Bronchial smooth muscle cell (primary cell): ENCODE measurements at places on chromosomes 13 and 19. TPM values are rescaled to one million over a fixed set of nuclear protein-coding genes. Genes with fewer than 3 reads are reported as not detected.

The TEX29 gene
- 0.17 and 0.32 TPM in 2 replicates for total RNA-seq

The PVR gene
- 13.9 and 14.7 TPM in 2 replicates for total RNA-seq

The RFPL4A gene
- not detected in 2 replicates for total RNA-seq

The OR7C1 gene
- total RNA-seq = not detected in 2 replicates

The CD320 gene
- total RNA-seq = 10.7 and 22.9 TPM in 2 replicates

The ZNF729 gene
- total RNA-seq = not detected in 2 replicates

The FPR3 gene
- total RNA-seq = not detected in 2 replicates

The IFI30 gene
- 9.5 and 35.3 TPM in 2 replicates for total RNA-seq

The TRPC4 gene
- total RNA-seq = 0.09 and 0.16 TPM in 2 replicates

The CYP4F3 gene
- under 0.01 TPM in 1 of 2 replicates, not detected in the other for total RNA-seq

The ZNF208 gene
- under 0.01 TPM in 1 of 2 replicates, not detected in the other for total RNA-seq

The TNFSF9 gene
- 0.09 and 0.63 TPM in 2 replicates for total RNA-seq

The C19orf81 gene
- not detected in 2 replicates for total RNA-seq

The ARRDC2 gene
- total RNA-seq = 4.6 and 6.1 TPM in 2 replicates

The CNFN gene
- not detected in 2 replicates for total RNA-seq

The ZNF723 gene
- not detected in 2 replicates for total RNA-seq

The HRC gene
- 0.09 TPM in 1 of 2 replicates, not detected in the other for total RNA-seq

The CGB2 gene
- total RNA-seq = not detected in 2 replicates

The SACS gene
- total RNA-seq = 70.0 and 98.3 TPM in 2 replicates

The LRRC4B gene
- total RNA-seq = under 0.01 and 0.94 TPM in 2 replicates

The B3GNT3 gene
- not detected in 2 replicates for total RNA-seq

The ZNF284 gene
- total RNA-seq = 3.3 TPM in 2 replicates

The OLFM4 gene
- not detected in 2 replicates for total RNA-seq

The NUMBL gene
- total RNA-seq = 24.6 and 70.8 TPM in 2 replicates

The CCL25 gene
- total RNA-seq = 0.16 TPM in 1 of 2 replicates, not detected in the other

The TUBA3C gene
- total RNA-seq = not detected in 2 replicates

The ZNF568 gene
- total RNA-seq = 23.3 and 24.7 TPM in 2 replicates

The CRB3 gene
- 0.09 and 0.16 TPM in 2 replicates for total RNA-seq

The SMIM44 gene
- total RNA-seq = not detected in 2 replicates

The MAB21L1 gene
- 0.86 and 3.0 TPM in 2 replicates for total RNA-seq

The MISP3 gene
- total RNA-seq = 0.34 and 0.63 TPM in 2 replicates

The LRP3 gene
- total RNA-seq = 21.9 and 30.6 TPM in 2 replicates

The PABPC3 gene
- under 0.01 and 0.17 TPM in 2 replicates for total RNA-seq

The CELF5 gene
- not detected in 2 replicates for total RNA-seq

The SCN1B gene
- total RNA-seq = 10.6 and 15.6 TPM in 2 replicates

The MIA gene
- total RNA-seq = 0.26 and 0.47 TPM in 2 replicates

The FFAR2 gene
- not detected in 2 replicates for total RNA-seq
